ENCODE measurements at places on chromosomes 7 and 10.

GRCh38 chr7:110775046-110775445 is 315.9 kb upstream of the LRRN3 start:
- H3K27me3 ChIP-seq, result no peaks in the 10 kb centered on the region
- H3K27ac ChIP-seq, result no peak overlapping the region
- no peak overlapping the region for H3K4me3 ChIP-seq
- H3K36me3 ChIP-seq, result no peaks in the 10 kb centered on the region

GRCh38 chr10:12774204-12774894 is 227.2 kb downstream of the CCDC3 start:
- peaks cover 9% of the 10 kb centered on the region for H3K36me3 ChIP-seq
- no peaks in the 10 kb centered on the region for H3K4me1 ChIP-seq
- H3K4me3 ChIP-seq, result no peak overlapping the region
- no peak for DNase-seq
- H3K27ac ChIP-seq, result no peak overlapping the region

GRCh38 chr10:62096256-62096933 is 172.2 kb downstream of the RTKN2 start:
- H3K27ac ChIP-seq, result peak overlapping the region; percentile 47
- H3K4me3 ChIP-seq, result no peak overlapping the region
- no peaks in the 10 kb centered on the region for H3K4me1 ChIP-seq
- no peaks in the 10 kb centered on the region for H3K27me3 ChIP-seq

GRCh38 chr7:130144312-130145171 is 60.7 kb downstream of the TMEM209 start:
- no peak for DNase-seq
- no peak overlapping the region for H3K27ac ChIP-seq
- no peaks in the 10 kb centered on the region for H3K36me3 ChIP-seq
- H3K27me3 ChIP-seq, result no peaks in the 10 kb centered on the region

- no peak for DNase-seq
- H3K27me3 ChIP-seq, result no peaks in the 10 kb centered on the region
- H3K4me1 ChIP-seq, result no peaks in the 10 kb centered on the region
- no peak overlapping the region for H3K4me3 ChIP-seq
Observed at GRCh38 chr10:88417387-88418030, 165.6 kb downstream of the RNLS start.

- H3K36me3 ChIP-seq, result no peaks in the 10 kb centered on the region
- H3K27ac ChIP-seq, result no peak overlapping the region
- DNase-seq, result peak; percentile 56
- peaks cover 18% of the 10 kb centered on the region for H3K27me3 ChIP-seq
Observed at GRCh38 chr7:30987178-30987577, 23.4 kb downstream of the GHRHR start.

GRCh38 chr10:123929791-123930190 is 38.2 kb upstream of the CPXM2 start:
- peaks cover 6% of the 10 kb centered on the region for H3K27me3 ChIP-seq
- H3K36me3 ChIP-seq, result no peaks in the 10 kb centered on the region
- no peak overlapping the region for H3K4me3 ChIP-seq
- H3K27ac ChIP-seq, result peak overlapping the region; percentile 70

GRCh38 chr7:1388703-1389335 is 70.5 kb downstream of the MICALL2 start:
- H3K27me3 ChIP-seq, result peaks cover 79% of the 10 kb centered on the region
- H3K4me1 ChIP-seq, result no peaks in the 10 kb centered on the region
- H3K27ac ChIP-seq, result no peak overlapping the region
- no peak overlapping the region for H3K4me3 ChIP-seq

- H3K4me1 ChIP-seq, result no peaks in the 10 kb centered on the region
- H3K27ac ChIP-seq, result no peak overlapping the region
- H3K27me3 ChIP-seq, result no peaks in the 10 kb centered on the region
- H3K36me3 ChIP-seq, result no peaks in the 10 kb centered on the region
- no peak for DNase-seq
- no peak overlapping the region for H3K4me3 ChIP-seq
Observed at GRCh38 chr7:90187507-90188050, 24.0 kb upstream of the STEAP2 start.

GRCh38 chr10:100894033-100894432 is 18.7 kb upstream of the SLF2 start:
- H3K27ac ChIP-seq, result no peak overlapping the region
- no peaks in the 10 kb centered on the region for H3K36me3 ChIP-seq
- no peak for DNase-seq
- H3K4me3 ChIP-seq, result no peak overlapping the region

DNA sequence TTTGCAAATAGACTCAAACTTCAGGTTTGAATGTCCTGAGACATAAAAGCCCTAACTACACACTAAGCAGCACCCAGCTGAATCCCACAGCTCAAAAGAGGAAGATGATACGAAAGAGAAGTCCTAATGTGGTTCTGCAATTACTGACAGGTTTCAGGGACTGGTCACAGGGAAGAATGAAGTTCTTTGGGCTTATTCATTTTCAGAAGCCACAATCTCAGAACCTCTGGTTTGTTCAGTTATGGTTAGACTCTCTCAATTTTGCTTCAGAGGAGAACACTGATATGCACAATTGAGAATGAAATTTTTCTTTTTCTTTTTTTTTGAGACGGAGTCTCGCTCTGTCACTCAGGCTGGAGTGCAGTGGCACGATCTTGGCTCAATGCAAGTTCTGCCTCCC is 94.6 kb upstream of the FAM180A start:
- H3K27ac ChIP-seq, result no peak overlapping the region
- H3K36me3 ChIP-seq, result no peaks in the 10 kb centered on the region
- no peak for DNase-seq
- H3K27me3 ChIP-seq, result no peaks in the 10 kb centered on the region
- H3K4me1 ChIP-seq, result no peaks in the 10 kb centered on the region
- no peak overlapping the region for H3K4me3 ChIP-seq

GRCh38 chr10:31942892-31943291 is 14.3 kb upstream of the ARHGAP12 start:
- H3K4me3 ChIP-seq, result no peak overlapping the region
- DNase-seq, result no peak
- peaks cover 7% of the 10 kb centered on the region for H3K4me1 ChIP-seq

DNA sequence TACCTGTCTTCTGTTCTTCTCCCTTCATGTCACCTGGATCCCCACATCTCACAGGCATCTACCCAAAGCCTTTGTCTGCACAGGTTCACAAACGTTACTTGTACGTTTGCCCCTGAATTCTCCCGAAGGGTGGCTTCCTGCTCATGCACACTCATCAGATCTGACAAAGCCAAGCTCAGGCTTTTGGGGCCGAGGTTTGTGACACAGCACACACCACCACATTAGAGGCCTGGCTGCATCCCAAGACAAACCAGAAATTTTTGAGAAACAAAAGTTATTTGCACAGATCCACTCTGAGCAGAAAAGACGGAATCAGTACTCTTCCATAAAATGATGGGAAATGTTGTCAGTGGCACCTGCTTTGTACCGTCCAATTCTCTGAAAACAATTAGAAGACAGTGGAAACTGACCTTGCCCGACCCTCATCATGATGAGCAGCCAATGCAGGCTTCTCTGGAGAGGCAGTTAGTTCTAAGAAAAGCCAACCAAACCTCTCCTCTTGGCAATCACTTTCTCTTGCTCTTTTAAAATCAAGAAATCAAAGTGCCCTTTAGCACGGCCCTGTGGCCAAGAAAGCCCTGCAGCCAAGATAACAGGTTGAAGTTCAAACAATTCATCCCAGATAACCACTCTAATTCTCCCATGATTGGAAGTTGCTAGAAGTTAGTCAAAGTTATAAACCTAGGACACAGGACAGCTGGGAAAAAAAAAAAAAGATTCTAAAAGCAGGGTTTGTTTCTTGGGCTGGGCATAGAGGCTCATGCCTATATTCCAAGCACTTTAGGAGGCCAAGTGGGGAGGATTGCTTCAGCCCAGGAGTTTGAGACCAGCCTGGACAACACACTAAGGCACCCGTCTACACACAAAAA is 13.6 kb upstream of the SVIL start:
- H3K4me3 ChIP-seq, result peak overlapping the region; percentile 4
- H3K36me3 ChIP-seq, result peaks cover 5% of the 10 kb centered on the region
- H3K4me1 ChIP-seq, result peaks cover 50% of the 10 kb centered on the region
- H3K27ac ChIP-seq, result peak overlapping the region; percentile 86

All from tibial artery (tissue), 4 donors.